Cardiac muscle cell (in vitro differentiated cells and primary cell): ENCODE measurements at places on chromosomes 7 and 10.

DNA sequence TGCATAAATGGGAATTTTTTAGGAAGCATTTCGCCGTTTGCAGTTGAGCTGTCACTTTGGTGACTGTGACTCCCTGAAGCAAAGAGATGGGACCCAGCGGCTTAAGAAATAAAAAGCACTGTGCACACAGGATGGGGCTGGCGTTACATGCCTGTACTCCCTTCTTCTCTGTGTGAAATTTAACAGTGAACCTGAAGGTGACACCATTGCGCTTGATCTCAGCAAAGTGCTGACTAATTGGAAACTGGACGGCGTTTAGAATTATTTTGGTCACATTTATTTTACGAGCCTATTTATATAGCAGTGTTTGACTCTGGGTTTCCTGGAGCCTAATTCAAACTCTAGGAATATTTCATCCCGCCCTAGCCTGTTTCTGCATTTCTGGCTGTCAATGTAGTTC, 146.2 kb downstream of the PAXIP1 start:
- H3K4me3 ChIP-seq: no peak overlapping the region
- H3K27me3 ChIP-seq: no peaks in the 10 kb centered on the region
- no peaks in the 10 kb centered on the region for H3K36me3 ChIP-seq
- no peak for DNase-seq
- no peak overlapping the region for H3K27ac ChIP-seq

DNA sequence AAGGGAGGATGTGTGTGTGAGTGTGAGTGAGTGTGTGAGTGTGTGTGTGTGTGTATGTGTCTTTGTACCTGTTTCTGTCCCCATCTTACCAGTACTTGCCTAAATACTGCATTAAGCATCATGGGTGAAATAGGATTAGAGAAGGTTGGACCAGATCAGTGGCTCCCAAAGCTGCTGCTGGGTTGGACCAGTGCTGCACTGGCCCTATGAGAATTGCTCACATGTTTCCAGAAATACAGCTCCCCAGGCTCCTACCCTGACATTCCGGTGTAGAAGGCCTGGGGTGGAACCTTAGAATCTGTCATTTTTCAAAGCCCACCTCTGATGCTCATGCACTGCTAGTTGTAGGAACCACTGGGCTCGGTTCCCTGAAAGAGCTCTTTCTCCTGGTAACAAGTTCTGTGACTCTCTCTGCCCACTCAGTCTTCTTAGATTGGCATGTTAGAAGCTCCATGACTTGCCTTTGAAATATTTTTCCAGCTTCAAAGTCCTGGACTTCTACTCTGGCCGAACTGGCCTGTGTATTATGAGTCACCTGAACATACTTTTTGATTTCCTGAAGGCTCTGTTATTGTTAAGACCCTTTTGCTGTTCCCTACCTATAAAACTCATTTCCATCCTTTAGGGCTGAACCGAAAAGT, 224.7 kb downstream of the CUX1 start:
- H3K27ac ChIP-seq: no peak overlapping the region
- DNase-seq: no peak
- H3K4me1 ChIP-seq: peaks cover 4% of the 10 kb centered on the region
- no peaks in the 10 kb centered on the region for H3K27me3 ChIP-seq

- H3K27ac ChIP-seq: peak overlapping the region; percentile 12
- peak; percentile 19 for DNase-seq
- H3K27me3 ChIP-seq: no peaks in the 10 kb centered on the region
- no peaks in the 10 kb centered on the region for H3K36me3 ChIP-seq
These were observed 48.4 kb downstream of the INPP5A start for GRCh38 chr10:132585732-132586722.

- H3K36me3 ChIP-seq: no peaks in the 10 kb centered on the region
- no peaks in the 10 kb centered on the region for H3K27me3 ChIP-seq
- DNase-seq: no peak
- H3K27ac ChIP-seq: no peak overlapping the region
- H3K4me1 ChIP-seq: no peaks in the 10 kb centered on the region
These were observed 568.3 kb downstream of the TYW1 start for GRCh38 chr7:67564959-67565358.

DNA sequence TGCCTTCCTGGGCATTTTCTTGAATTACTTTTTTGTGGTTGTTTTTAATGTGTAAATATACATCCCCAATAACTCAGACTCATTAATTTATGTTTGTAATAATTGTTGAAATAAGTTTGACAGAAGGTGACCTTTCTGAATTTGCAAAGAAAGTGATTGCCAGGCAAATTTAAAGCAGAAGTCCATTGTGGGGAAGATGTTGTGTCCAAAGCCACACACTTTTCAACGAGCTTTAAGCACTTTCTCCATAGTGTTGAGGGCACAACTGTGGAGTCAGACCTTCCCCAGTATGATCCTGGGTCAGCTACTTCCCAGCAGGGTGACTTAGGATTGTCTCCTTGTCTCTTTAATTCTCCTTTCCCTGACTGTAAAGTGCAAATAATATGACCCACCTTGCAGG, 52.5 kb downstream of the PTPRE start:
- no peaks in the 10 kb centered on the region for H3K36me3 ChIP-seq
- H3K4me1 ChIP-seq: no peaks in the 10 kb centered on the region
- no peak overlapping the region for H3K4me3 ChIP-seq
- no peak for DNase-seq
- no peak overlapping the region for H3K27ac ChIP-seq

DNA sequence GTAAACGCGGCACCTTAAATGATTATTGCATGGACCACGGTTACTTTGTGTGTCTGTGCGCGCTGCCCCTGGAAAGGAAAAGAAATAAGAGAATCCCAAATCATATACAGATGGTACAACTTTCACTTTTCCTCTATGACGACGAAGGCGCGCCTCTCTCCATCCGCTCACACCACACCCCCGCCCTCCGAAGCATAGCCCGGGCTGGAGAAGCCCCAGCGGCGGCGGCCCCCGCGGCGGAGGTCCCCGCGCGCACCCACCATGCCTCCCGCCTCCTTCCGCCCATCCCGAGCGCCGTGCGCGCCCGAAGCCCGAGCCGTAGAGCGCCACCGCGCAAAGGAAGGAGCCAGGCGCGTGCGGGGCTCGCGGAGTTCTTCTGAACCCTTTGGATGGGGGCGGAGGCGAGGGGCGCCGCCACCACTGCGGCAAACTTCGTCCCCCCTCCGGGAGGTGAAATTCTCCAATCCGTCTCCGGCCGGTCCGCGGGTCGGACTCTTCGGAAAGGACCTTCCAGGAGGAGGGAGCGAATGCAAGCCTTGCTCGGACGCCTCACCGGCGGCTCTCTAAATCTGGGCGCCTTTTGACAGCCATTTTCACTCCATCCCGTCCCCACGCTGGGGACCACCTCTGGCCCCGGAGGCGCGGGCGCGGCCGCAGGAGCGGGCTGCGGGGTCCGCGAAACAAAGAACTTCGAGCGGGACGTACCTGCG, 588 bp downstream of the GLI3 start:
- no peaks in the 10 kb centered on the region for H3K36me3 ChIP-seq
- H3K4me1 ChIP-seq: peaks cover 25% of the 10 kb centered on the region
- H3K4me3 ChIP-seq: peak overlapping the region; percentile 77
- peak overlapping the region; percentile 68 for H3K27ac ChIP-seq

DNA sequence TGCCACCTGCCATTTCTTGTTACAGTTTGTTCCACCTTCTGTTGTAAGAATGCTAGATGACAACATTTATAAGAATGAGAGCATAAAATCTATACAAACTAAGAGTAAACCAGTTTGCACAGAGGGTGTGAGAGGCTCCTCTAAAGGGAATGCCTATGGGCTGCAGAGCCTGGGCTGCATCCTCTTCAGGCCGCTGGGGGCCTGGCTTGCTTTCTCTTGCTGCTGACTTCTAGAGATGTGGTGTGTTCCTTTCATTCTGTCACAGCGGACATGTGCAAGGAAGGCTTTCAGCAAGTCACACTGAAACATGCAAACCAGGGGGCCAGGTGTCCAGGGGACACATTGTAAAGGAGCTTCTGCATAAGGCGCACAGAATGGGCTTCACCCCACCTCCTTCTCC, 7.1 kb upstream of the ATP6V1F start:
- H3K27me3 ChIP-seq: no peaks in the 10 kb centered on the region
- no peak for DNase-seq
- no peaks in the 10 kb centered on the region for H3K4me1 ChIP-seq
- peak overlapping the region; percentile 15 for H3K27ac ChIP-seq
- H3K4me3 ChIP-seq: no peak overlapping the region

GRCh38 chr10:49200854-49201253, 12.7 kb upstream of the TMEM273 start:
- no peak for DNase-seq
- H3K27ac ChIP-seq: no peak overlapping the region
- no peaks in the 10 kb centered on the region for H3K4me1 ChIP-seq
- no peak overlapping the region for H3K4me3 ChIP-seq

GRCh38 chr10:100100651-100101184, 19.0 kb upstream of the CPN1 start:
- H3K4me1 ChIP-seq: no peaks in the 10 kb centered on the region
- H3K4me3 ChIP-seq: no peak overlapping the region
- H3K36me3 ChIP-seq: no peaks in the 10 kb centered on the region
- no peak overlapping the region for H3K27ac ChIP-seq
- H3K27me3 ChIP-seq: no peaks in the 10 kb centered on the region
- DNase-seq: no peak

DNA sequence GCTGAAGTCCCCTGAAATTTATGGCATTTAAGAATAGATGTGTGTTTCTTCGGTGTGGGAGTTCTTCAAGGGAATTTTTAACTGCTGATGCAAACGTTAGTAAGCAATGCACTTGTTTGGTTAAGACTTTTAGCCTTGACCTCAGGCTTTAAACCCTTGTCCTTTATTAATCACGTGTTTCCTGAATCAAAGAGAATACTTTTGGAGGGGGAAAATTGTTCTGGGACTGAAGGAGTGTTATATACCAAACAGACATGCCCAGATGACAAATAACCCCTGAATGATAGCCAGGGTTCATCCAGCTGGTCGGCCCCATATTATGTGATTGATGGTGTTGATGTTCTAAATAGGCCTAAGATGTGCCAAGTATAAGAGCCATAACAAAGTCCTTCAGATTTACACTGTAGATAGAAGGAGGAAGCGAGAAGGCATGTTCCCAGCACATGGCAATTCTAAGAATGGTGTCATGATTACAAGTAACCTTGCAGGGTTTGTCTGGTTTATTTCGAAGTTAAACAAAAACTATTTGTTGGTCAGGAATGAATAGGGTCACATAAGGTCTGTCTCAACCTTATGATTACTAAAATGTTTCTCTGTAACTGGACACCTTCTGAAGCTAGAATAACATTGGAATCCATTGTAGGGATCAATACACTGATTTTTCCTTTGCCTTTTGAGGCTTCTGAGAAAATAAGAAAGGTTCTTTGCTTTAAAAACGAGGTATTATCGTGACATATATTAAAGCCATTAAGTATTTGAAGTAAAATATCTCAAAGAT, 124.2 kb upstream of the SEM1 start:
- DNase-seq: peak; percentile 5
- H3K27ac ChIP-seq: no peak overlapping the region
- H3K4me3 ChIP-seq: no peak overlapping the region
- H3K4me1 ChIP-seq: no peaks in the 10 kb centered on the region

DNA sequence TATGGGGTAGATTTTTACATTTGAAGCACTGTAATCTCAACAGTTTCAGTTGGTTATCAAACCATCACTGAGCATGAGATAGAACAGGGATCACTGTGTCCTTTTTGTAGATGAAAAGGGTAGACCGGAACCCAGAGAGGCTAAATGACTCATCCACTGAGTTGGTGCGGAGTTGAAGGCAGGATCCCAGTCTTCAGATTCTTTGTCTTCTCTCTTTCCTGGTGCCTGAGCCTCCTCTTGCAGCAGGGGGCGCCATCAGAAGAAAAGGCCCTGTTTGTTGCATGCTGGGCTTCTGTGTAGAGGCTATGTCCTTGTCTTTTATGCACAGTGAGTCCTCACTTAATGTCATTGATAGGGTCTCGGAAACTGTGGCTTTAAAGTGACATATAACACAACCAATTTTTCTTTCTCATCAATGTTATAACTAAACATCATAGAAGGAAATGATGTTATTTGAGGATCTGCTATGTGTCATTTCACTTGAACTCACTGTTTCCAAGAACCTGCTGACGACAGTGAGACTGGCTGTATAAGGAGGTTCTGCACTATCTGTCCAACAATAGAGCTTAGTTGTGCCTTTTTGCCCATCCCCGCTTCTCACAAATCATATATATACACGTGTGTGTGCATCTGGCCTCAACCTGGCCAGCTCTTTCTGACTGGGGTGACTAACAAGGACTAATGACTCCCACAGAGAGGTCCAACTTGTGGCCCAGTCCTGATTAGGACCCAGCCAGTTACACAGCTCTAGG, 14.3 kb downstream of the ZNF282 start:
- H3K4me1 ChIP-seq: no peaks in the 10 kb centered on the region
- peaks cover 64% of the 10 kb centered on the region for H3K36me3 ChIP-seq

DNA sequence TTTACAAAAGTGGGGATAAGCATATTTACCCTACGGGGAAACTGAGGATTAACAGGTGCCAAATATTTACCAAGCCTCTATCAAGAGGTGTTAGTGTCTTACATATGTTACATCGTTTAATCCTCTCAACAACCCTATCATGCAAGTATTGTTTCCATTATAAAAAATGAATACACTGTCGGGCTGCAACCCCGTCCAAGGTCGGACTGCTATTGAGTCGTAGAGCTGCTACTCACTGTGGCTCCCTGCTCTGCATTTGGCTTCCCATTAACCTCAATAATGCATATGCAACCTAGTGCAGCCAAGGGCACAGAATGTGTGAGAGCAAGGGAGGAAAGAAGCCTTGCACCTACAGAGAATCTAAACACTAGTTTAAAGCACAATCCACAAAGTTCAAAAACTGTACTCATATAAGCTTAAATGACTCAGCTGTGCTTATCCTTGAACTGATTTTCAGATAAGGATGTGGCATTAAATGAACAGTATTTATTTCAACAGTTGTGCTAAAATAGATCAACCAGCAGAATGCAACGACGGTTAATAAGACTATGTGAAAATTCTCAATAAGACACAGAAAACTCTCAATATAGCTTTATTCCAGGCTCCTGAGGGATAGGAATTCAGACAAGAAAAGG, 49.9 kb downstream of the UBE2H start:
- DNase-seq: no peak
- no peak overlapping the region for H3K27ac ChIP-seq
- no peak overlapping the region for H3K4me3 ChIP-seq
- H3K36me3 ChIP-seq: peaks cover 8% of the 10 kb centered on the region

DNA sequence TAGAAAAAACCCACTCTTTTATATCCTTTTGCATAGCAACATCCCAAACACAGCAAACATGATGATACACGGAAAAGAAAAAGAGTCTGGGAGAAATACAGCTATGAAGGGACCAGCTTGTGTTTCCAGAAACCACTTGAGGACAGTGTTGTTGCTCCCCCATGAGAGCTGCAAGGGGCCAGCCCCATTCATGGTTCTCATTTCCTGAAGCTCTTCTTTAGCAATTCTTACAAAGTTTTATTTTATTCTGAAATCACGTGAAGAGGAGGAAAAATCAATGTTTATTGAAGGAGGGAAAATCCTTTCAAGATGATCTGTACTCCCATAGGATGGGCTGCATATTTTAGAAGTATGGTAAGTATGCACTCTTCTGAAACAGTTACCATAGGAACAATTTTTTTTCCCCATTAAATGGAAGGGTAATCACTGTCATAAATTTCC, 17.5 kb upstream of the PRTFDC1 start:
- no peak overlapping the region for H3K4me3 ChIP-seq
- H3K36me3 ChIP-seq: no peaks in the 10 kb centered on the region
- H3K27me3 ChIP-seq: no peaks in the 10 kb centered on the region
- no peak for DNase-seq
- no peaks in the 10 kb centered on the region for H3K4me1 ChIP-seq

GRCh38 chr7:142864980-142865747, 10.3 kb downstream of the EPHB6 start:
- no peak for DNase-seq
- H3K27ac ChIP-seq: no peak overlapping the region
- no peak overlapping the region for H3K4me3 ChIP-seq
- H3K27me3 ChIP-seq: no peaks in the 10 kb centered on the region

GRCh38 chr7:115728518-115728917, 302.0 kb downstream of the TFEC start:
- H3K4me3 ChIP-seq: no peak overlapping the region
- no peaks in the 10 kb centered on the region for H3K27me3 ChIP-seq
- no peak overlapping the region for H3K27ac ChIP-seq
- H3K4me1 ChIP-seq: peaks cover 18% of the 10 kb centered on the region
- DNase-seq: no peak
